CD4-positive, alpha-beta T cell treated with Interleukin-2 at 100 ng/mL for 4 hours (primary cell): ENCODE measurements at places on chromosomes 2 and 18.

GRCh38 chr2:240244543-240244942 is 104.1 kb upstream of the OTOS start:
- no peak for DNase-seq

DNA sequence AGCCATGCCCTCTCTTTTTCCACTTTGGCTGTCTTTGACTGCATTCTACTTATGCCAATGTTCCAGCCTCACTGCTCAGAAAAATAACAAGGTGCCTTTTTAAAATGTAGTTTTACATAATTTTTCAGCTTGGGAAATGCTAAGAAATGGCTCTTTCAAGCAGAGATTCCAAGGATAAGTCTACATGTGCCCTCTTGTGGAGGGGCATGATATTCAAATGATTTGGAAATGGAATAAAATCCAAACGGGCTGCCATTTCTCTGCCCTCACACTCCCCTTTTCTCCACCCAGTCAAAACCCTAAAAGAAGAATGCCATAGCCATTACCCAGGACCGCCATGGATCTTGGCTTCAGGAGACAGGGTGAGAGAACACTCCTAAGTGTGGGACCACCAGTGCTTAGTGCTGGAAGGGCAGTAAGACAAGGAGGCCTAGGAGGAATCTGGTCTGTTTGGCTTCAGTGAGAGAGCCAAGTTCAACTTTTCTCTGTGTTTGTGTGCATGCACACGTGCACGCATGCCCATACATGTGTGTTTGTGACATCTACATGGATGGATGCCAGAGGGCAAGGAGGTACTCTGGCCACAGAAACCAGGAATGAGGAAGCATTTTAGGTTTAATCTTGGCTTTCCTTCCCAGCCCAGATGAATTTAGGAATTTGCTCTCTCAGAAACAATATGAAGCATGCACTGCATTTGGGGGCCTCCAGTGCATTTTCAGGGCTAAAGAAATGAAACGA is 174.0 kb upstream of the SLC14A2 start:
- DNase-seq = no peak

DNA sequence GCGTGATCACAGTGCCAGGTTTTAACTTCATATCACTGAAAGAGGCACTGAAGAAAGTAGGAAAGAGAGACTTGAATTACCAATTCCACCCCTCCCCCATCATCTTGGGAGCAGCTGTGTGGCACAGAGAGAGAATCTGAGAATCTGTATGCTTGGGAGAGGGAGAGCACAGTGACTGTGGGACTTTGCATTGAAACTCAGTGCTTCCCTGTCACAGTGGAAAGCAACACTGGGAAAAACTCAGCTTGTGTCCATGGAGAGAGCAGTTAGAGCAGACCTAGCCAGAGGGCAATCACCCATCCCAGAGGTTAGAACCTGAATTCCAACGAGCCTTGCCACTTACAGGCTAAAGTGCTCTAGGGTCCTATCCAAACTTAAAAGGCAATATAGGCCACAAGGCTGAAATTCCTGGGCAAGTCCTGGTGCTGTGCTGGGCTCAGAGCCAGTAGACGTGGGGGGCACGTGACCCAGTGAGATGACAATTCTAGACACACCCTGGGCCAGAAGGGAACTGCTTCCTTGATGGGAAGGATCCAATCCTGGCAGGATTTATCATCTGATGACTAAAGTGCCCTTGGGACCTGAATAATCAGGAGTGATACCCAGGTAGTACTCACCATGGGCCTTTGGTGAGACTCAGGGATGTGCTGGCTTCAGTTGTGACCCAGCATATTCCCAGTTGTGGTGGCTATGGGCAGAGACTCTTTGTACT is 15.5 kb upstream of the ABCB11 start:
- no peak for DNase-seq

DNA sequence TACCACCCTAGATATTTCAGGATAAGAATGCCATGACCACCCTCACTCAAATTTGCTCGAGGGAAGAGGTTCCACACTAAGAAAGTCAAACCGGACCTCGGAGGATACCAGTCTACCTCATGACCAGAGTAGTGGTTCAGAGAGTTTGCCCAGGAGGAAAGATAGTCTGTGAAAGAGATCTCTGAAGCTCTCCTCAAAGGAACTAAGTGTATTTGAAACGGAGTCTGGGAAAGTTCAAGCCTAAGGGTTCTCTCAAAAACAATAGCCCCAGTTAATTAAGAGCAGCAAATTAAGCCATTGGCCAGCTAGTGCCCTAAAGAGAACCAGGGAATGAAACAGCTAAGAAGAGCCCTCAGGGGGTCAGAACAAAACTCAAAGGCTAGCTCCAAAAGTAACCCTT is 94.9 kb downstream of the SPHKAP start:
- no peak for DNase-seq

- DNase-seq = no peak
Observed at GRCh38 chr2:113260991-113261390, 17.7 kb downstream of the PAX8 start.

GRCh38 chr2:27216416-27217137 is 592 bp upstream of the CAD start:
- no peak for DNase-seq

DNA sequence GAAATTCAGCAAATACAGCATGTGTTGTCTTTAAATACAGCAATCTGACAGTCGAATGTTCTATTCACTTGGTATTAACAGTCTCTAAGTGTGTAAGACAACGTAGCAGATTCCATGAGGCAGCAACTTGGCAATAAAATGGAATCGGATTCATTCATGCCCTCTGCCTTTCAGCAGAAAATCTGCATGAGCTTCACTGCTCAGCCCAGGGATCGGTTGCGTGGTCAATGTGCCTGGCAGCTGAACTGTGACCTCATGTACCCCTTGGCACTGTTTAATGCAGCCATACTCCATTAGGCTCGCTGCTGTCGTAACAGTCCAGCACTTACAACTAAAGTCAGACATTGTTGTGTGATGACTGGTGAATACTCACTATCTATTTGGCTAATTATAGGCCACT is 17.7 kb upstream of the RGPD4 start:
- DNase-seq = no peak

DNA sequence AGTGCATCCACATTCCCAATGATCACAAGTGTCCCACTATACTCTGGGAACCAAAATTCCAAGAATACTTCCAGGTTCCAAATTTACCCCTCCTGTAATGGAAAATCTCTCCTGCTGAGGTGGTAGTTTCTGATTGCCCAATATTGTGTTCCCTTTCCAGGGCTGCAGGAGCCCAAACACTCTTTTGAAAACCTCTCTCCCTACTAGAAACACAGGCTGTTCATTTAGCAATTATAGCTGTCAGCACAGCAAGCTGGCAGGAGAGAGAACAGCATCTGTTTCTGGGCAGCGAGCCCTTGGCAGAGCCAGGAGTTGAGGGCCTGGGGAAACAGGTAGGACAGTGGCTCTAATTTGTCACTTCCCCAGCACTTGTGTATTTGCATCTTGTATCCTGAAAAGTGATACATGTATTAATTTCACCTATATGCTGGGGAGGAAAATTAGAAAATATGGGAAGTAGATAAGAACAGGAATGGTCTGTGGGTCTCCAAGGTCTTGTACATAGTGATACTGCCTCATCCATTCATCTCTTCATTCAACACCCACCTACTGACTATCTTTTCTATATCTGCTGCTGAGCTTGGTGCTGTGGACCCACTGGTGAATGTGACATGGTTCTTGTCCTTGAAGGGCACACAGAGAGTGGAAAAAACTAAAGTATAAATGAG is 16.9 kb upstream of the PAIP2B start:
- DNase-seq = no peak

GRCh38 chr2:226984750-226985582 is 149.1 kb downstream of the RHBDD1 start:
- DNase-seq = peak; percentile 18

GRCh38 chr2:197096649-197097048 is 170.1 kb upstream of the PGAP1 start:
- DNase-seq = no peak

DNA sequence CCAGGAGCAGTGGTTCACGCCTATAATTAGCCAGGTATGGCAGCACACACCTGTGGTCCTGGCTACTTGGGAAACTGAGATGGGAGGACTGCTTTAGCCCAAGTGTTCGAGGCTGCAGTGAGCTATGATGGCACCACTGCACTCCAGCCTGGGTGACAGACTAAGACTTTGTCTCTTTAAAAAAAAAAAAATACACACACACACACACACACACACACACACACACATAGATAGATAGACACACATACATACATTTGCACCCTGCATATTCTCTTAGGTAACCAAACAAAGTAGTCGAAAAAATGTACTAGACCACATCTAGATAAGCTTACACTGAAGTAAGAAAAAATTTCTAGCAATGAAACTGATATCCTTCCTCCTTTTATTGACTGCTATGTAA is 86.8 kb downstream of the OLA1 start:
- no peak for DNase-seq

GRCh38 chr2:51424418-51424817 is 392.5 kb upstream of the NRXN1 start:
- DNase-seq = no peak

- DNase-seq = no peak
Observed at GRCh38 chr2:60699617-60700016, 56.5 kb upstream of the PAPOLG start.

GRCh38 chr2:231884438-231885140 is 41.6 kb downstream of the NPPC start:
- DNase-seq = no peak

GRCh38 chr2:48227617-48228344 is 302.2 kb upstream of the STON1 start:
- DNase-seq = no peak

DNA sequence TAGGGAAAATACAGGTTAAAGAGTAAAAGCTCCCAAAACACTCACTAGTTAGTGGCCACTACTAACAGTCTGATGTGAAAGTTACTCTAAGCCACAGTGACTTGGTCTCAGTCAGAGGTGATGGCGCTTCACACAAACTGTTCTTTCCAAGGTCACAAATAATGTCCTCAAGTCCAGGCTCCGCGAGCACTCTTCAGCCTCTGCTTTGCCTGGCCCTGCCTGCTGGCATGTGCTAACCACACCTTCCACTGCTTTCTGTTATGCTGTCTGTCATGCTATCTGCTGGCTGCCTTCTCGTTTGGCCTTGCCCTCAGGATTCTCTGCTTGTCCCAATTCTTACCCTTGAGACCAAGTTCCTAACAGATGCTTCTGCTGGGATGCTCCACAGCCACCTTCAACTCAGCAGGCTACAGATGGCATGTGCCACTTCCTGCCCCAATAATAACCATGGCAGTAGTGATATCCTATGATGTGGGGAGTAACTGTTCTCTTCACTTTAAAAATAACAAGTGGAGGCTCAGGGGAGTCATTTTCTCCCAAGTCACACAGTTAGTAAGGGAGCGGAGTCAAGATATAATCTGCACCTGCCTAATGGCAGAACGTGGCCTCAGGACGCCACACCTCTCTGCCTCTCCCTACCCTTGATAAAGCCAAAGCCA is 75.7 kb downstream of the ZAP70 start:
- DNase-seq = no peak

DNA sequence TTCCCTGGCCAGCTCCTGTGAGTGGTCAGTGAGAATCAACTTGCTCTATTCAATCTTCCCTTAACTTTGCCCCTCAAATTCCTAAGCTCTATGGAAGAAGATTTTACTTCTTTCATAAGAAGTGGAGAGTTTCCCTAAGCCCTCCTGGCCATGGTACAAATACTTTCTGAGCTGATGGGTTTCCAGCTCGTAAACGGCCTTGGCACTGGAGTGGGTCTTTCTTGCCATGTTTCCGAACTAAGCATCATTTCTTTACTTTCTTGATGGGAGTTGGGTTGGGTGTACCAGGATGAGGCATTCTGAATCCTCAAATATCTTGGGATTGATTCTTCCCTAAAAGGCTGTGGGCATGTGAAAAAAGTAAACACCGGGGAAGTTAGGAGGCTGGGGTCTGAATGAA is 72.5 kb downstream of the ACKR3 start:
- no peak for DNase-seq
